Stimulated activated CD4-positive, alpha-beta T cell treated with anti-CD3 and anti-CD28 coated beads, Interleukin-1b, Interleukin-23, amount 100 ng/mL, for 1 hour (primary cell): ENCODE measurements at places on chromosomes 11 and 22.

DNA sequence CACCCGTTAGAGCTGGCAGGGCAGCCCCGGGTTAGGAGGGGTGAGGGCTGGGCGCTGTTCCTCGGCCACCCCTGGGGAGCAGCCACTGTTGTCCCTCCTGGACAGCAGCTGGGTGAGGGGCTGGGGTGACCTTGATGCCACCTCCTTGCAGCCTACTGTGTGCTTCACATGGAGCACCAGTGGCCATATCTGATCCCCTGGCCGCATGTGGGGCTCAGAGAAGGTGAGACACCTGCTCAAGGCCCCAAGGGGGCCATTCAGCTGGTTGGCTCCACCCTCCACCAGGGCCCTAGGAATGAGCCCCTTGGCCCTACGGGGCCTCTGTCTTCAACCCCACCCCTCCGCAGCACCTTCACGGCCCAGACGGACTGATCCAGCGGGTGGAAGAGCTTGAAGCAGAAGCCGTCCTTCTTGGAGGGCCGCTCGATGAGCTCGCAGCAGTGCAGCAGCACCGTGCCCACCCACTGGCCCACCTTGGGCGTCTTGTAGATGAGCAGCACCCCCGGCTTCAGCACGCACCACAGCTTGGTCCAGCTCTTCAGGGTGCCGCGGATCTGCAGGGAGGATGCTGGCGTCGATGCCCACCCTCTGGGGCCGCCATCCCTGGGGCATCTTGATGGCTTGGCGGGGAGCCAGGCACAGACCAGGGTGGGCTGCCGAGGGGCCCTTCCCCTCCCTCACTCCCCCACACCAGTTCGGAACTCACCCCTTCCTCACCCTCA lies 44.9 kb downstream of the OSBPL5 start:
- DNase-seq = no peak

DNA sequence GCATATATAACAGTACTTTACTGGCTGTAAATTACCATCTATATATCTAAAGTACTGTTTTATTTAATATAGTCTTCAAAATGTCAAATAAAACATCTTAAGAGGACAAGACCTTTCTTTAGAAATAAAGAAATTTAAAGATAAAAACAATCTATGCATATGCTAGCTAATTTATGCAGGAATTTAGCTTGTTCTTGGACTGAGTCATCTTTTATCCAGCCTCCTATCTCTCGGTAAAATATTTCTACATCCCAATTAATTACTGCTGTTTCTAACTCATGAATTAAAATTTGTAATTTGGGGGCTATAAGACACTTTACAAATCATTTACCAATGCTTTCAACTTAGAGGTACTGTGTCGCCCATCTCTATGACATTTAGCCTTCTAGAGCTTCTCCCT lies 72.8 kb upstream of the DDI1 start:
- DNase-seq = no peak

- DNase-seq = no peak
Observed at GRCh38 chr11:92154611-92155010, 70.0 kb upstream of the FAT3 start.

DNA sequence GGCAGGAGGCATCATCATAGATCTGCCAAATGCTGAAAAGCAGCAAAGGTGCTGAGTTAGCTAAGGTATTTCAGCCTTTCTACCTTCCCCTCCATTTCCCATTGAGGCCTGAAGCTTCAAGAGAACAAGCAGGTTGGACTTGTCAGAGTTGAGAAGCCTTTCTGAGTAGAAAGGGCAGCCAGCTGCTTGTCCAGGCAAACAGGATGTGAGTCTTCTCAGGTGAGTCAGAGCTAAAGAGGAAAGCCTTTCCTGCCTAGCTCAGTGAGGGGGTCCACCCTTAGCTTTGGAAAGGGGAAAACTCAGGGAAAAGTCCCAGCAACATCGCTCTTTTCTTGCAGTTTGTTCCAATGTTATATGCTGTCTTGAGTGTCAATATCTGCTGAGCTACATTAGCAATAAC lies 13.2 kb upstream of the MPZL2 start:
- DNase-seq = no peak

DNA sequence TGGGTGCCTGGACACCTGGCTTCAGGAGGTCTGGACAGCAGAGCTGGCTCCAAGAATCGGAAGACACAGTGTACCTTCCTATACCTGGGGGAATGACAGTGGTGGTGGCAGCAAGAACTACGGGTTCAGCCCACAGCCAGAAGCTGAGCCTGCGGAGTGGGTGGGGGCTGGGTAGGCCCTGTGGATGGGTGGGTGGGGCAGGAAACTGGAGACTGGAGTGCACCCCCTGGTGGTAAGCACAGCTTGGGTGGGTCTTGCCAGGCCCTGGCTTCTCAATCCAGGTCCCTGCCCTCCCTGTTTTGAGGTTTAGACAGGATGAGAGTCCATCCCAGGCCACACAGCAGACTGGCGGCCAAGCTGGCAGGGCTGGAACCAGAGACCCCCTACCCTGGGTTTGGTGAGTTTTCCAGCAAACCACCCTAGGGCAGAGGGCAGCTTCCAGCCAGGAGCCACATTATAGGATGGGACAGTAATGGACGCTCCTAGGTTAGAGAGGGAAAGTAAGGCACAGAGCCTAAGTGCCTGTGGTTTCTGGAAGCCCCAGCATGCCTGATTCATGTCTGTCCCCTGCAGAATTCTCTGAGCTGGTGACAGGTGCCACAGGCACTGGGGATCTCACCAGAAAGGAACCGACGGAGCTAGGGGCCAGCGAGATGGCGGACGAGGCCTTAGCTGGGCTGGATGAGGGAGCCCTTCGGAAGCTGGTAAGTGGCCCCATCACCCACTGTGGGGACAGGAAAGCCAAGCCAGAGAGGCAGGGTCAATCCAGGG lies 1.7 kb downstream of the SMTN start:
- DNase-seq = no peak

DNA sequence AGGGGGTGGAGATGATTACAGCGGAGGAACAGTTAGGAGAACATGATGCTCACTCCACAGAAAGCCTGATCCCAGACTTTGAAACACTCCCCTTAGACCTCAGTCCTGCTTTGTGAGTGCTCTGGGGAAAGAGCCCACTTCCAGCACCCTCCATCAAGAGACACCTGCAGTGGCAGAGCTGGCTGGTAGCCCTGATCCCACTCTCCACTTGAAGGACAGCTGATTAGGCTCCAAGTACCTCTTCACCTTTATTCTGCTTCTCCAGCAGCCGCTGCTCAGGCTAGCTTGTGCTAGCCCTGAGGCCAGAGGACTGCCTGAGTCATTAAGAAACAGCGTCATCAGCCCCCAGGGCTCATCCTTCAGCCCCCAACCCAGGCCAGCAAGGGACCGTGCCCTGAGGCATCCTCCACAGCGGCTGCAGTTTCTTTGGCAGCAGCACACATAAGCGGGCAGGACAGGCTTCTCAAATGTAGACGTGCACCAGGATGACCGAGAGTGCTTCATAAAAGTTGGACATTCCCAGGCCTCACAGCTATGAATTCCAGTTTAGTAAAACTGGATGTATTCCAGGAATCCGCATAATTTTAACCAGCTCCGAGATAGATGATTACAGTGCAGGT lies 146.0 kb upstream of the TBCEL start:
- DNase-seq = no peak

DNA sequence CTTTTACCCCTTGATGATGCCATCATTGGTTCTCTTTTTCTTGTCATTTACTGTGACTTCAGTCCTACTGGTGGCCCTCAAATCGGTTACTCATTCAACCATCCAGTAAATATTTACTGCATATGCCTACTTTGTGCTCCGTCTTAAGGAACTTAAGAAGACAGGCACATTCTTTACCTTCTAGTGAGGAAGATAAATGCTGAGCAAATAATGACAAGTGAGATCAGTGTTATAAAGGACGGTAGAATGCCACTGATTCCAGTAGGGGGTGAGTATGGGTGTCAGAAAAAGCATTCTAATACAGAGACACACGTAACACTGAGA lies 1.6 kb downstream of the ANKRD42 start:
- DNase-seq = no peak

DNA sequence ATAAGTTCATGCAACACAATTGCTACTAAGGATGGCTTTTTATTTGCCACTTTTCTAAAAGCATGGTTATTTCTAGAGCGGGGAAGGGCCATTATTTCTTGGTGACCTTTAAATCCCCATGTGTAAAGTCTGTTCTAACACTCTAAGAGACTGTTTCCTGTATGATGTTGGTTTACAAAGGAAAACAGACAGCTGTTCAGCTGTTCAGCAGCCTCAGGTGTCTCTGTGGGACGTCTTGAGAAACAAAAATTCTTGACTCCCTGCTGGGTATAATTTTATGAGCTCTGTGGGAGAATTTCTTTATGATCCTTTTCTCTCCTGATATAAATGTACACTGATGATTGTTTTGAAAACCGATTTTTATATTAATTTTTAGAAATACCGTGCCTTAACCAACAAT lies 13.9 kb downstream of the MUC15 start:
- no peak for DNase-seq

GRCh38 chr22:47164514-47165337 lies 402.3 kb downstream of the TBC1D22A start:
- DNase-seq = no peak

GRCh38 chr11:46944356-46945075 lies 8.0 kb downstream of the CSTPP1 start:
- DNase-seq = no peak

DNA sequence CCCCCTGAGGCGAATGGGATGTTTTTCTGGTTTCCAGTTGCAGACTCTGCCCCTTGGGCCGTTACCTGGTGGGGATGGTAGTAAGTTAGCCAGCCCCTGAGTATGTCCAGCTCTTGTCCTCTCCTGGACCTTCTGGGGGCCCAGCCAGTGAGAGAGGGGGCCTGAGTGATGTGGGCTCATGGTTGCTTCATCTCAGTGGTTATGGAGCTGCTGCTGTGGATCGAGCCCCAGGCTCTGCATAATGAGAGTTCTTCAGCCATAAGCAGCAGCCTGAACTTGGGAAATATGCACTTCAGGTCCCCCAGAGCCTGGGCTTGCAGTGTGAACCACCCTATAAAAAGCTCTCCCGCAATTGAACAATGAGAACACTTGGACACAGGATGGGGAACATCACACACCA lies 5.9 kb downstream of the TMPRSS13 start:
- DNase-seq = no peak
